OCI-M1 (cell line): ENCODE measurements at places on chromosomes 1 and 21.

DNA sequence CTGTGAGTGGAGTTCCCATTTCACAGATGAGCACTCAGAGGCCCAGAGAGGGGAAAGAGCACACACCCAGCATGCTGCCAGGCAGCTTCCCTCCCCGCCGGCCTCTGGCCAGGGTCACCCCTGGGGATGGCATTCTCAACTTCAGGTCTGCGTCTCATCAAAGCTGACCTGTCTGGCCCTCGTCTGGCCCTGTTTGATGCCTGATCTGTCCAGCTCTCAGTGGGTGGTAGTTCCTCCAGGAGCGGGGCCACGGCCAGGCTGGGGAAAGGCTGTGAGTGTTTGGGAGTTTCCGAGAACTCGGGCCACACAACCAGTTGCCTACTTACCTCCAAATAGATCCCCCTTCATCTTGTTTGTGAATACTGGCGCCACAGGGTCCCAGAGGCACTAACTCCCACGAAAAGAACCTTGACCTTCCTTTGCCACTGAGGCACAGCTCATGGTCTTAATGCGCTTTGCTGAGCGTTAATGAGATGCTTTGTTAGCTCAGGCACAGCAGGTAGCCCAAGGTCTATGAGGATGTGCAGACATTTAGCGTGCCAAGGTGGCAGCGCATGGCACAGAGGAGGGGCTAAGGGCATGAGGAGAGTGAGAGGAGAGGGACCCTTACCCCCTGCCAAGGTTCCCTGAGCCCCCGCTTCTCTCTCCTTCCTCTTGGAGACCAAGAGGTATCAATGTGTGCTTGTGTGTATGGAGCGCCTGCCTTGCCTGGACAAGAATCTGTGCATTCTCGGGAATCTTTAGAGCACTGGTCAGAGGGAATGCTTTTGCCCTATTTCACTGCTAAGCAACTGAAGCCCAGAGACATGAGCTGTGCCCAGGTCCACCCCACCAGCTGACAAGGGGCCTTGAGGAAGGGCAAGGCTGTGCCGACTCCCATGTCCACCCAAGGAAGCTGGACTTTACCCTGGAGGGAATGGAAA, 61.2 kb downstream of the DISP3 start:
- DNase-seq = no peak

GRCh38 chr1:165631342-165632151, 513 bp downstream of the MGST3 start:
- peak; percentile 80 for DNase-seq

DNA sequence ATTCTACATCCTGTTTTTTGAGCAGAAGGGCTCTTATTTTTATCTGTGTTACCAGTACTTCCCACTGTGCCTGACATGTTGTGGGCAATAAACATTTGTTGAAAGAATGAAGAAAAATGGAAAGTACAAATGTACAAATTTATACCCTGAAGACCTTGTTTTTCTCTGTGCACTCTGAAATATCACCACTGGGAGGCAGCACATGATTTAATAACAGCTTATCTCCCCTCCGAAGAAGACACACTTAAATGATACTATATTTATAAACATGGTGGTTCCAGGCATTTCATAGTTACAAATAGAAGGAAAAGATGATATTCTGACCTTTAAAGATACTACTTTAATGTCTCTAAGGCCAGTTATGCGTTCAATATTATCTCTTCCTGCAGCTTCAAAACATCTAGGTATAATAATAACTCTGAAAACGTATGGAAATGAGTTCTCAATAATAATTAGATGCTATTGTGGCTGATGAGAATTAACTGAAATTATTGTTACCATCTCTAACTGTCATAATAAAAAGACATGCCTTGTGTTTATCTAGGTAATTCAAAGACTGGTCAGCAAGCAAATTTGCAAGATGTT, 12.8 kb downstream of the DYNLT5 start:
- DNase-seq = peak; percentile 88

GRCh38 chr21:16455978-16456377, 726.2 kb downstream of the USP25 start:
- DNase-seq = no peak

DNA sequence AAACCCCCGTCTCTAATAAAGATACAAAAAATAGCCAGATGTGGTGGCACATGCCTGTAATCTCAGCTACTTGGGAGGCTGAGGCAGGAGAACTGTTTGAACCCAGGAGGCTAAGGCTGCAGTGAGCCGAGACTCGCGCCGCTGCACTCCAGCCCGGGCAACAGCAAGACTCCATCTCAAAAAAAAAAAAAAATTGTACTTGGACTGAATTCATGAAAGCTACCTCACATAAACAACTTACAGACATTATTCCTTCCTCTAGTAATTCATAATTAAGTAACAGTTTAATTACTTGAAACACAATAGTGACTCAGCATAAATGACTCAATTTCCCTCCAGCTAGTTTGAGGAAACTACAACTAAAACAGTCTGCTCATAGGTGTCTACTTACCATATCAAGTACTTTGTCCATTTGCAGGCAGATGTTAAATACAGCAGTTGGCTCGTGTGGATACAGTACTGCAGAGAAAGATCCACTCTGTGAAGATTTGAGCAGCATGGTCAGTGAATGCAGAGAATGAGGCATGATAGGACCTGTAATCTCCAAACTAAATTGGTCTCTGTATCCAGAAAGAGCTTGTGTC, 9.4 kb downstream of the DONSON start:
- DNase-seq = peak; percentile 36

DNA sequence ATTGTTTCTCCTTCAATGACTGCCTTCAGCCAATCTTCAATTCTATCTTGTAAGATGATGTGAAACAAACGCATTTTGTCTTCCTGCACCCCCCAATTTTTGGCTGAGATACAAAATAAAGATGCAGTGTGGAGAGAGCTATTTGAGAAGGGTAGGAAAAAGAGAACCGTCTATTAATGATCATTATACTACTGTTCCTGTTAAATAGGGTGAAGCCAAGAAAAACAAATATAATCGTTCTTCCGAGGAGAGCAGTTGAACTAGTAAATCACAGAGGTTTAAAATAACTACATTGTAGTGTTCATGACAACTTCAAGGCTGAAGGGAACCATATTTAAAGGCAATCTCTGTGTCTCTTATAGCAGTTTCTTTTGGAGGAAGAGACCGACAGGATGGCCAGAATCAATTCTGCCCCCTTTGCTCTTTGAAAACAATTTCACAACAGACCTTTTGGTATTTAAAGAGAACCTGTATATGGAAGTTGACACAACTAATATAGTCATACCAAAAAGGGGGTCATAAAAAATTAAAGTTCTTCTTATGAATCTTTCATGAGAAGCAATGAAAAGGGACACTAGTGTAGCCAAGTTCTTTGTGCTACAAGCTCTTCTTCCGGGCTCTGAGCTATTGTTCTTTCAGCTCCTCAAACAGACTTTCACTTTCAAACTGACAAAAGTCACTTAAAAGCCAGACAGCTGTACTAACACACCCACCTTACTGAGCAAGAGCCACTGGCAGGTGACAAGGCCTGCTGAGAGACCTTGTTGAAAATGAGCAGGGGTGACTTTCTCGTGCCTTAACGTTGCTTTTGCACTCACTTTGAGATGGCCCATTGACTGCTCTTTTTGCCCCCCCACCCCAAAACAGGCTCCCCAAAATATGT, 30.9 kb downstream of the PROX1 start:
- peak; percentile 40 for DNase-seq

GRCh38 chr1:78854556-78854955, 152.0 kb downstream of the ADGRL4 start:
- no peak for DNase-seq
